ENCODE measurements at places on chromosomes 5 and 9.
A peak's percentile ranks its signal among the peaks of the same experiment; 100 is the strongest.

DNA sequence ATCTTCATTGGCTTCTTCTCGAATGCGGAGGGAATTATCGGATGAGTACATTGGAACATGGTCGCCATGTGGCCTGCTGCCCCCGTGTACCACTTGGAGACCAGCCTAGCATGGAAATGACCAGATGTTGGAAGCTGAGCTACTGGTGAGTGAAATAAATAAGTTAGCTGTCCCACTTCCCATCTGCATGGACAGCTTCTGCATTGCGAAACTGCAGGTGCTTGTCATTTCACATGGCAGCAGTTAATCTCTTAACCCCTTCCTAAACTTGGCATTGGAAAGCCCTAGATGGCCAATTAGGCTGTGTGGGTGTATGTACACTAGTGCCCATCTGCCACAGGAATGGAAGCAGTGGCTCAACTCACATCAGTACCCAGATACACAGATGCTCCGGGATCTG lies 246.6 kb upstream of the IL12B start:
- no peak for DNase-seq

DNA sequence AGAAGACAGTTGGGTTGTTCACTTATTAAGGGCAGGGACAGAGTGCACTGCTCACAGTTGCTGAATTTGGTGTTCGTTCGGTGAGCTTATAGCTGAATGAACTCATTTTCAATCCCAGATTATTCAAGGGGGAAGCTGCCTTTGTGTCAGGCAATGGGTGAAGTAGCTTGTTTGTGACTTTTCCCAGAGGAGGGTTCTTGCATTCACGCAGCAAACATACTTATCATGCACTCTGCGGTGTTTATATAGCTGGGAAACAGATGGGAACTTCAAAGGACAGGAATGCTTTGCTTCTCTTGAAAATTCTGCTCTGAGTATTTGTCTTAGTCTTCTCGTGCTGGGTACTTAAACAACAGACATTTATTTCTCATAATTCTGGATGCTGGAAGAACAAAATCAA lies 64.7 kb upstream of the ABCA1 start:
- no peak for DNase-seq

- no peak for DNase-seq
Observed at GRCh38 chr5:152084476-152084875, 159.8 kb upstream of the GLRA1 start.

DNA sequence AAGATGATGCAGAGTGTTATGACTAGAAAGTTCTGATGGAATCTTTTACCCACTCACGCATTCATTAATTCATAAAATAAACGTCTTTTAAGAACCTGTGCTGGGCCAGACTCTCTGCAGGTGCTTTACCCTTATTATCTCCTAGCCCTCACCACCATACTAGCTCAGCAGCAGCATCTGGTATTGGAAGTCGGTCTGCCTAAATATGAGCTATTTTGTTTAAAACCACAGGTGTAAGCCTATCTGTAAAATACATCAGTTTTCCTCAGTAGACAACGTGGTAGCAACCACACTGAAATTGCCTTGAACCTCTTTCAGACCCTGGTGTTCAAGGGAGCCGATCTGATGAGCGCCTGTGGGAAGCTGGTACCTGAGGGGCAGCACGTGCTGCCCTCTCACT lies 69.4 kb downstream of the PPIC start:
- no peak for DNase-seq

- no peak for DNase-seq
Observed at GRCh38 chr9:109969011-109969410, 189.0 kb downstream of the PALM2AKAP2 start.

DNA sequence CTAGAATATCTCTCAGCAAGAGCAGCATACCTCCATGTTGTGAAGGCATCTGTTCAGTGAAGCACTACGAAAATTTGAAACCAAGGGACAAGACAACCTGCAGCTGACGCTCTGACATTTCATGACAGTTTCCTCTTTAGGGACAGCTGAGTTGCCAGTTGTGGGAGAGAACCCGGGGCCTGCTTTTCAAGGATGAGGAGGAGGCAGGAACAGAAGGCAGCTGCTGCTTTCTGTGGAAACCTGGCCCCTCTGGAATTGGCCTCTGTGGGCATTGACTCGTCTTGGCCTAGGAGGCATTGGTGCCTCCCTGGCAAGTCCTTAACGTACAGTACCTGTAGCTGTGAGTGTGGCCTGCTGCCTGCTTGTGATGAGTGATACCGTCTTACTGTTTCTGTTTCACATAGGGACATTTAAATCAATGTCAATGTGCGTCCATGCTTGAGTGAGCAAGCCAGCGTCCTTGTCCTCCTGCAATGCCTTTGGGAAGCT lies 21.6 kb downstream of the SLC46A2 start:
- peak; percentile 26 for DNase-seq

- DNase-seq = no peak
Observed at GRCh38 chr9:5336688-5337087, 3.0 kb downstream of the RLN1 start.

DNA sequence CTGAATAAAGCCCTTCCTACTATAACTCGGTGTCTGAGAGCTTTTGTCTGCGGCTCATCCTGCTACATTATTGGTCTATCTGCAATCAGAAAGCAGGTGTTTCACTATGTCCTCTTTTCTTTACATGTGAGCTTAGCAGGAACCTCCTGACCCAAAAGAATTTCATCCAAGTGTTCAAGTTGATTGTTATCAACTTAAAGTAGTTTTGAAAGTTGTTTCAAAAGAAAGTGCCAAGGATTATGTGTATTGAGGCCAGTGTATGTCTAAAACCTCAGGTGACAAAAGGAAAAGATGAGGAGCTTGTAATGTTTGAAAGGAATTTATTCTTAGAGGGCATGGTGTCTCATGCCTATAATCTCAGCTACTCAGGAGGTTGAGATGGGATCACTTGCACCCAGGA lies 8.1 kb upstream of the SELENOP start:
- no peak for DNase-seq

GRCh38 chr9:136831720-136832104 lies 10.6 kb upstream of the AJM1 start:
- no peak for DNase-seq

Data from sigmoid colon (tissue), 7 donors.